ENCODE measurements at places on chromosomes 1 and 21.

- DNase-seq = no peak
These were observed 47.8 kb downstream of the C1orf198 start for GRCh38 chr1:230820568-230820967.

DNA sequence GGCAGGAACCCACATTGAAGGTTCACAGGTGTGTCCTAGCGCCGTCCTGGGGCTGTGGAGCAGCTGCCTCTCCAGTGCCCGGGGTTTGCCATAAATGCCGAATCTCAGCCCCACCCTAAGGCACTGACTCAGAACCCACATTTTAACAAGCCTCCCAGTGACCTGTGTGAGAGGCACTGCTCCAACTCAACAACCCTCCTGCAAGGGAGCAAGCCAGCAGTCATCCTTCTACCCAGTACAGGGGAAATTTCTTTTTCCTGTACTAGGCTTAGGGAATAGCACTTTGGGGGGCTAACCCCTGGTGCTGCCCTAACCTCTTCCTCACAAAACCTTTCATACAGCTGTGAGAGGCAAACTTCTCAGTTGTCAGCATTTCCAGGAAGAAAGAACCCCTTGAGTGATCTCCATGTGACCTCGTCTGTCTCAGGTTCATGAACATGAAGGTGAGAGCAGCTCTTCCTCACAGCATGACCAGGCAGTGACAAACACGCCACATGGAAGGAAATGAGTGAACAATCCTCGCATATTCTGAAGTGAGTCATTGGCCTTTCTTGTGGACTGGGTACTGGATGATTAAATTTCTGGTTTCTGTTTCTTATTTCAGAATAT is 11.4 kb upstream of the BCAR3 start:
- DNase-seq = no peak

DNA sequence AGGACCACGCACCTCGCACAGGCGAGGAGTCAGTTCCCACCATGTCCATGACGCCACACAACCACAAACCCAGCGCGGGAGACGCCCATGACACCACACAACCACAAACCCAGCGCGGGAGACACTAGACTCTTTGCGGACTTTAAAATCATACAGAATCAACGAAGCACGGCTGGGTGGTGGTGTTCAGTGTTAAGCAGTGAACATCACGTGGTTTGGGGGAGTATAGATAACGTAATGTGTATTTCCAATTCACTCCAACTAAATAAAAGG is 19.2 kb downstream of the PTTG1IP start:
- DNase-seq = no peak

DNA sequence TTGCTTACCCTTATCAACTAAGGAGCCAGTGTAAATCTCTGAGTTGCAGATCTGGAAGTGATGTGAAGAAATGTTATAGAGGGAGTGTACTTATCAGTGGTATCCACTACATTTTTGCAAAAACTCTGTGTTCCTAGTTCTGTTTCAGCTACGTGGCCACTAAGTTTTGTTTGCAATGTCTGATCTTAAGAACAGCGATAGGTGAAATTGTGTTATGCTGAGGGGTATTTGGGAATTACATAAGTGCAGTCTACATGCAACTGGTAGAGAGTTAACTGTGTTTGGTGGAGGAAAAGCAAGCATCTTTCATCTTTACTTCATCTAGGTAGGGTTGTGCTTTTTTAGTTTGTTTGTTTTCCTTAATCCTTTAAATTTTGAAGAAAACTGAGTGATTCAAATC is 198.8 kb upstream of the SGIP1 start:
- no peak for DNase-seq

DNA sequence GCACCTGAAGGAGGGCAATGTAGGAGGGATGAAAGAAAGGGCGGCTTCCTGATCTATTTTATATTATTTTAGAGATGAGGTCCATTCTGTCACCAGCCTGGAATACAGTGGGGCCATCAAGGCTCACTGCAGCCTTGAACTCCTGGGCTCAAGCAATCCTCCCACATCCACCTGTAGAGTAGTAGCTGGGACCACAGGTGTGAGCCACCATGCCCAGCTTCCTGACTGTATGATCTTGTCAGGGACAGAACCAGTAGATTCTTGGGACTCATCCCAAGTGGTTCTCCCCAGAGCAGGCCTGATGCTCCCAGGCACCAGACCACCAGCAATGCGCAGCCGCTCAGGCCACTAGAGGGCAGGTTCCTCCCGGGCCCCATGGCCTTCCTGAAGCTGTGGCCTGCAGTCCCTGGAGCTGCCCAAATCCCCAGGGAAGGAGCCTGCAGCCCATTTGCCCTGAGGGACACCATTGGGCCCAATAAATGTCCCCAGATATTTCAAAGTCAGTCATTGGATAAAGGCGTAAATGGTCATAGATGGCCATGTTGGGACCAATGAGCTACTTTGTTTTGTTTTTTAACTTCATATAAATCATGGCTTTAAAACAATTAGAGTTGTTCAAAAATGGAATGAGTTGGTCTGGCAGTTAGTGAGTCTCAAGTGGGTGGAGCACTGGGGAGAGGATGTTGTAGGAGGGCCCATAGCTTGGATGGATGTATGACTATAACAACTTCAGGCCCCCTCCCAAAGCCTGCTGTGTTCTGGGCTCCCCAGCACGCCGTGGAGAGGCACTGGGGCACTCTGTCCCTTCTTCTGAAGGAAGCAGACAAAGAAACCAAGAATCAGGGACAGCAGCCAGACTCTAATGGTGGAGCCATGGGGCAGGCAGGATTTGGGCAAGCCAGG is 44.7 kb upstream of the GOLT1A start:
- no peak for DNase-seq

- no peak for DNase-seq
These were observed 18.4 kb downstream of the OLIG1 start for GRCh38 chr21:33088384-33088783.

DNA sequence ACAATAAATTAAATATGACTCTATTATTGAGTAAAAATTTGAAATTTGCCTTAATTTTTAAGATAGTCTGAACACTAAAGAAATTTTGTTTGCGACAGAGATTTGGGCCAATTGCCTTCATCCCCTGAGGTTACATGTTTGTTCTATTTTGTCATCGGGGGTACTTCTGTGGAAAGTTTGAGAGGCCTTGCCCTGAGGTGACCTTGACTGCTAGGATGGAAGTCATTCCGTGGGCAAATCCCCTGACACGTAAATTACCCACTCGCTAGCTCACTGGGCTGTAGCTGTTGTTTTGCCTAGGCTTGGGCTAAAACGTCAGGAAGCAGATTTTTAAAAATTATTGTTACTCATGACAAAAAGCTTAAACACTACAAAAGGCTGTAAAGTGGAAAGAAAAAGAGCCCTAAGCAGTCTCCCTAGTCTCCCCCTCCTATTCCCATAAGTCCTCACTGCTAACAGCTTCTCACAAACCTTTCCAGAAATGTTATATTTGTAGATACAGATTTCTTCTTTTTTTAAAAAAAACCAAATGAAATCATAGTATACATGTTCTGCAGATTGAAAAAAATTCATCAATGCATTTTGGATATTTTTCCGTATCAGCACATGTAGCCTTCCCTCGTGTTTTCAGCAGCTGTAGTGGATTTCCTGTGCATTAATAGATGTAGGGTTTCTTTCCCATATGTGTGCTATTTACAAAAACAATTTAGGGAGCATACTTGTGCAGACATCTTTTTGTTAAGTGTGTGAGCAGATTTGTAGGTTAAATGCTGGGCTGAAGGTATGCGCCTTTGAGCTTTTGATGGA is 142.7 kb downstream of the MRPS6 start:
- DNase-seq = no peak

All from stimulated activated CD4-positive, alpha-beta T cell treated with anti-CD3 and anti-CD28 coated beads, Interleukin-1b, Interleukin-23, amount 100 ng/mL, for 1 hour (primary cell).